ENCODE measurements at places on chromosomes 7 and 10.

DNA sequence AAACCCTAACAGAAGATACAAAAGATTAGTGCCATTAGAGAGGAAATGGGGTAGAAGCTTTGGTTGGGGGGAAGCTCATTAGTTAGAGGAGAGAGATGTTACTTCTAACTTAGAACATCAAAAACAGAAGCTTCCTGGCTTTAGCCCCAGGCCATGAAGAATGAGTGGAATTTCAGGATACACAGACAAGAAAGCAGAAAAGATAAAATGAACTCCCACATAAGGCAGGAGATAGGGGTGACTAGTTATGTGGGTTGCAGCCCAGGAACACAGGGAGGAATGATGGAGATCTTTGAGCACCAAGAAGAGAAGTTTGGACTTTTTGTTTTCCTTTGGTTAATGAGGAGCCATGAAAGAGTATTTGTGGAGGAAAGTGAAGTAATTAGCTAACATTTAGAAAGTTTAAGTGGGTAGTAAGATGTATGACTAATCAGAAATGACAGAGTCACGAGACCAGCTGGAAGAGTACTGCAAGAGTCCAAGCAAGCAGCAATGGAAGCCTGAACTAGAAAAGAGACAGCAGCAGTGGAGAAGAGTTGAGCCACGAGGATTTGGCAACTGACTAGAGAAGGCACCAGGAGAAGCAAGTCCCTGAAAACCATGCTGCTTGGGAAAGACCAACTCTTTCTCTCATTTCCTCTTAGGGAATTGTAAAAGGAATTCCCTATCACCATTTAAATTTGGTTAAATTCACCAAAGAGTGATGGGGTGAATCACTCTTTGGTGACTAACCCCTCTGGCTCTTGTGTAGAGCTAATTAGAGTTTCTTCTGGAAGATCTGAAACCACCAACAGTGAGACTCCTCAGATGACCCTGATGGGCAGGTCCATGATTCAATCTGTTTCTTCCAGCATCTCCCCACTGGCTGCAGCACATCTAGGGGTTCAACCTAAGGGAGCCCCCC, 131.9 kb downstream of the KCNMA1 start:
- peak; percentile 94 for DNase-seq

DNA sequence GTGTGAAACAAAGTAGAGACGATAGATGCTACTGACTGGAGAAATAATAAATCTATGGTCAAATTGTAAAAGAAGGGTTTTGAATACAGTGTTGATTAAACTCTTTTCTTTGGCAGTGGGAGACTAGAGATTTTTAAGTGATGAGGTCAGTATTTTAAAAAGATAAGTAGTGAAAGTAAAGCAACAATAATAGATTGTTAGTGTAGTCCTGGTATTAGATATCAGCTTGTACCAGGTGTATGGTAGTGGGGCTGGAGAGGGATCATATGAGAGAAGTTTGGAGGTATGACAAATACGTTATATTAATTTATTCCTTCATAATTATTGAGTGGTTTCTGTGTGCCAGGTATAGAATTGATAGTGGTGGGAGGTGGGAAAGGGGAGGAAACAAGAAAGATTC, 25.2 kb downstream of the PHTF2 start:
- DNase-seq, result no peak

- peak; percentile 44 for DNase-seq
These were observed 192.2 kb upstream of the SVIL start for GRCh38 chr10:29826801-29827450.

- no peak for DNase-seq
These were observed 67.8 kb downstream of the GPR37 start for GRCh38 chr7:124697746-124698145.

GRCh38 chr10:76868098-76868977, 769.3 kb downstream of the KCNMA1 start:
- no peak for DNase-seq

DNA sequence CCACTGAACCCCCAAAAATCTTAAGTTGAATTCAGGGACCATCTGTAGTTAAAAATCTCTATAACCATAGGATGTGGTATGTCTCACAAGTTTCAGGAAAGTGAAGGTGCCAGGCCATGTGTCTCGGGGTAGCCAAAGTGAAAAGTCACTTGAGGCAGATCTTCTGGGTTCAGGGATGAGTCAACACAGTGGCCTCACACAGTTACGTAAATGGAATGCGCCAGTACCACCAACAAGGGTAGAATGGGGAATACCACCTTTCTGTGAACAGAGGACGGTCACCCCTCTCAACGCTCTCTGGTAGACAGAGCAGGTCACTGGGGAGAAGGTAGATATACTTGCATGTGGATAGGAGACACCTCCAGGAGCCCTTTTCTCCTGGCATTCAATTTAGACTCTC, 71.4 kb downstream of the ELMO1 start:
- DNase-seq, result no peak

DNA sequence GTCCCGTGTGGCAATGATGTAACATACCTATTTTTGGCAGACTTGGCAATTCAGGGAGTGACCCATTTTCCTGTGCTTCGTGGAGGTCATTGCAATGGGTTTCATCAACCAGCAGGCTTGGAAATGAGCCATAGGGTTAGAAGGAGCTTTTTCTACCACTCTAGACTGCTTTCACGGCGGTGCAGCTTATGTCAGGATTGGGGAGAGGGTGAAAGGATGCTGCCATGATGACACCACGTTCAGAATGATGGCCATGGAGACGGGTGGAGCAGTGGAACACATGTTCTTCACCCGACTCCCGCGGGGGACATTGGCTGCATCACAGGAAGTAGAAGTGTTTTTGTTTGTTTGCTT, 220.2 kb downstream of the EMX2 start:
- DNase-seq, result peak; percentile 70

DNA sequence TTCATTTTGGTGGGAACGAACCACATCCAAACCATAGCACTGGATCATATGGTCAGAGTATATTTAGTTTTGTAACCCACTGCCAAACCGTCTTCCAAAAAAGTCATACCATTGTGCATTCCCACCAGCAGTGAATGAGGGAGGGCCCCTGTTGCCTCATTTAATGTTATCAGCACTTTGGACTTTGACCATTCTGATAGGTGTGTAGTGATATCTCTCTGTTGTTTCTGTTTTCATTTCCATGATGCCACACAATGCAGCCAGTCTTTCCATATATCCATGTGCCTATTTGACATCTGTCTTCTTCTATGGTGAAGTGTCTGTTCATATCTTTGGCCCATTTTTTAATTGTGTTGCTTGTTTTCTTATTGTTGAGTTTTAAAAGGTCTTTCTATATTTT, 105.0 kb upstream of the PPP2R2D start:
- DNase-seq, result no peak

DNA sequence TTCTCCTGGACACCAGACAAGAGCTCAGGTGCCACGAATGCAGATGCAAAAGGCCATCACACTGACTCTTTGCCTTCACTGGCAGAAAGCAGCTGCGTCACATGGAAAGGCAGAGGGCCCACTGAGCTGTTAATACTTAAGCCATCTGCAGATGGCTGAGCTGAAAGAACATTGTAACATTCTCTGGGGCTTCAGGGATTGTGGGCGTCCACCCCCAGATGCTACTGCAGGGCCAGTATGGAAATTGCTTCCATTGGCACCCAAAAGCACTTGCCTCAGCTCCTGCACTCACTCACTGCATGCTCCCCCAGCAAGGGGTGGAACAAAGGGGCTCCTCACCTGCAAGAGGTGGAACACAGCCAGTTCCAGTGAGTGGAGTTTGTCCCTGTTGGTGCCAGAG, 1264.6 kb downstream of the REEP3 start:
- DNase-seq, result no peak

GRCh38 chr7:22859641-22860290, 37.1 kb upstream of the TOMM7 start:
- DNase-seq, result no peak

DNA sequence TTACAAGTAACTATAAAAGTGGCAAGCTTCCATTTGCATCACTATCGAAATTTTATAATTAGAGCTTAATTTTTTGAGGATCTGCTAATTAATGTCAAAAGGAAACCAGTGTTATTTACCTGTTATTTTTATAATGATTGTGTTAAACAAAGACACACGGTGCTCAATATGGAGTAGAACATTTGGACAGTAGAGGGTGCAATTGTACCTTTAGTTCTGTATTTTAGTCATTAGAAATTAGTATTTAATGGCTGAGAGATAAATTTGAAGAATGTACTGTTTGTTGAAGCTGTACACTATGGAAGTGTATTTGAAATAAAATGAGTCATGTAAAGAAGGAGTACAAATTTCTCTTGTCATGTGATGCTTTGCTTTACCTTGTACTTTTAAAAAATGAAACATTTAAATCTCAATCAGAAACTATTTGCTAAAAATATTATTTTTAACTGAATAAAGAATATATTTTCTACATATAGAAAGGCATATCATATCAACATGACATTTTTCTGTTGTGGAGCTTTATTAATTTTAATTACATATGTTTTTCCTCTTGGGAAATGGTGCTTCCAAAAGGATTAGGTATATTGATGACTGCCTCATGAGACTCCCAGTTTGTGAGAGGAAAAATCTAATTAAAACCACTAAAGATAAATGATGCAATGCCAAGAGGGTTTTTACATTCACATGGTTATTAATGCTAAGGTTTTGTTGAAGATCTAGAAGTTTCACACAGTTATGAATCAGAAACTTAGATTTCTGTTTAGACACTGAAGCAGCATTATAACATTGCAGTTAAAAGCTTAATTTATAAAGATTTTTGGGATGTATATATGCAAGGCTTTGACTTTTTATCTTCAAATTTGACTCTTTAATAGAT, 10.4 kb upstream of the PRKG1 start:
- DNase-seq, result peak; percentile 48

- DNase-seq, result no peak
These were observed 84.6 kb downstream of the VPS50 start for GRCh38 chr7:93316730-93317129.

DNA sequence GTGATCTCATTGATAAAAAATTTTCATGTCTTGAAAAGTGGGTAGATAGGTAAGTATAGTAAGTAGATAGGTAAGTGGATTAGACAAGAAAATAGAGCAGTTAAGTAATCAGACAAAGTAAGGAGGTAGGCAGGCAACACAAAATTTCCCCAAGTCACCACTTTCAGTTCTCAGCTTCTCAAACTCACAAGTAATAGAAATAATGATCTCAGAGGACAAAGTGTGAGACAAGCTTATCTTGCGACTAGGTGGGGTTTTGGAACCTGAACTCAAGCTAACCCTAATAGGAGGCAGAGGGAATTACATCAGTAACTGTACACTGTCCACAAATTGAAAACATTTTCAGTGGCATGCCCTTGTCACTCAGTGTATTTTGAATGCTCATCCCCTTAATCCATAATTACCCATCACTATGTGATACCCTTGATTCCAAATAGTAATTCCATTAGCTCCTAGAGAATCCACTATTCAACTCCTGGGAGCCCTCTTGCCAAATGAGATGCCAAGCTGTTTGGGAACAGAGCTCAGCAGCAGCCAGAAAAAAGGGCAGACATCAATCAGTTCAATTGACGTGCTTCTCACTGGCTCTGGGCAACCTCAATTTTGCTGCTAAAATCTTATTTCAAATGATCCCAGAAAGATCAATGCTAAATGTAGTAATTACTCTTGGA, 703.2 kb downstream of the XPNPEP1 start:
- no peak for DNase-seq

DNA sequence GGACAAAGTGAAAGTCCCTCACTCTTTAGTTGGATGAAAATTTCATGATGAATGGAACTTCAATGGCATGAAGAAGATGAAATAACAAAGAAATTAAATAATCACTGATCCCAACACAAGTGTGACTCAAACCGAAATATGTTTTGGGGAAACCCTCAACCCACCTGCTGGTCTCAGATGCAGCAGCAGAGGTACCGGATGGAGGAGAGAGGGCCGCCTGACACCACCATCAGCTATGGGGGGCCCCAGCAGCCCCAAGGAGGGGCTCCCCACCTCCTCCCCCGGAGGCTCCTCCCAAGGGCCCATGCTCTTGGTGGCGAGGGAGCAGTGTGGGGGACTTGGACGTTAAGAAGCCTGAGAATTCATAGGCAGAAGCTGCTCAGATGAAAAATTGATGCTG, 137.2 kb upstream of the ADARB2 start:
- DNase-seq, result no peak

- no peak for DNase-seq
These were observed 30.2 kb upstream of the ABCB4 start for GRCh38 chr7:87505557-87506245.

DNA sequence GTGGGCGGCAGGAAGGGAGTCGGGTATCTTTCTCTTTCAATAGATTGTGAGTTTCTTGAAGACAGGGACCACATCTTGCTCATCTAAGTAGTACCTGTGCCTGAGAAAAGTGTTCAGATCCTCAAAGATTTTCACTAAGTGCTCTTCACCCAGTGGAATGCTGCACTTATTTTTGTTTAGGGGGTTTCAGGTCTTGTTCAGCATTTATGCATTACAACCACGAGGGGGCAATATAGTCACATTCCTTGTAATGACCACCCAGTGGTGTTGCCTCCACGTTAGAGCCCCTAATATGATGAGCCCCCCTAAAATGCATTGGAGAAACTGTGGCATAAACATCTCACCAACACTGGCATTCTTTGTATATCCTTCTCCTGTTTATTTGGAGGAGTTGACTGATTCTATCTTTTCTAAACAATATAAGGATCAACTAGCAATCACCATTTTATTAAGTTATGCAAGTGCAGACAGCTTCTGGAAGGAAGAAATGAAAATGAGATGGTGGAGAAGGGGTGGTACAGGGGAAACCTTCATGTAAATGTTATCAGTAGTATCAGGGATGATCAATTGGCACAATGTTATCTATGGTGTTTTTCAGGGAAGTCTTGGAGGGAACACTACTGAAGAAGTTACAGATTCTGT, 3.1 kb upstream of the PAPSS2 start:
- peak; percentile 56 for DNase-seq

DNA sequence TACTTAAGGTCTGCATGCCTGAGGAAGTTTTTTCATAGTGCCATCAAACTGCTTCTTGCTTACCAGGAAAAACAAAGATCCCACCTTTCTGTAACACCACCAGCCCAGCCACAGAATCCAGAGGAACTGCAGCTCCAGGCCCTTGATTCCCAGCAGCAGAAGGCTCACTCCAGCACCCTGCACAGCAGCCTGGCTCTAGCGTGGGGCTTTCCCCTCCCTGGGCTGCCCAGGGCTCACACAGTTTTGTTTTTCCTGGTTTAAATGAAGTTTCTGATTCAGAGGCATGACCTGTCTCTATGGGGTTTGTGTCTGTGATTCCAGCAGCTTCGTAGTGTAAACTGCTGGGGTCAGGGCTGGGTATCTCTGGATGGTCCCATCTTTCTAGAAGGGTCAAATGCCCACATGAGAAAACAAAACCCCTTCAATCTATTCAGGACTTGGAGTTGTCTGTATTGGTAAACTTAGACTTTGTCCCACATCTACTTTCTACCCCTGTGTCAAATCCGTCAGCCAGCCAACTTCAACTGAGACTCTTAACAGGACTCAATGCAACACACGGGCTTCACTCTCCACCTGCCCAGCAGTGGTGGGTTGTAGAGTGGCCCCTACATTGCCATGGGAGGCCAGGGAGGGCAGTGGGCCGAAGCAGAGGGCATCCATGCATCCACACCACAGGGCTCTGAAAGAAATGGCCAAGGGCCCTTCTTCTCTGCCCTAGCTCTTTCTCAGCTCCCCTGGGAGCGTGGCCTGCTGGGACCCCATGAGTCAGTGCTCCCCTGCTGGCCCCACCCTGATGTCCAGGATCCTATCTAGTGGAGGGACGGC, 73.6 kb downstream of the ATXN7L1 start:
- DNase-seq, result peak; percentile 69

GRCh38 chr10:96585736-96586418, 935 bp downstream of the TM9SF3 start:
- DNase-seq, result peak; percentile 18
